ENCODE measurements at places on chromosomes 5 and 9.

DNA sequence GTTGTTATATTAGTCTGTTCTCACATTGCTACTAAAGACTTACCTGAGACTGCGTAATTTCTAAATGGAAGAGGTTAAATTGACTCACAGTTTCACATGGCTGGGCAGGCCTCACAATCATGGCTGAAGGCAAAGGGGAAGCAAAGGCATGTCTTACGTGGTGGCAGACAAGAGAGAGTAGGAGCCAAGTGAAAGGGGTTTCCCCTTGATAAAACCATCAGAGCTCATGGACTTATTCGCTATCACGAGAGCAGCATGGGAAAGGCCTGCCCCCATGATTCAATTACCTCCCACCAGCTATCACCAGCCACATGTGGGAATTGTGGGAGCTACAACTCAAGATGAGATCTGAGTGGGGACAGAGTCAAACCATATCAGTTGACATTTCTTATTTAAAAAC is 374.5 kb upstream of the RORB start:
- no peak for DNase-seq

- DNase-seq, result no peak
Measured at GRCh38 chr9:2230362-2230761, 215.2 kb downstream of the SMARCA2 start.

DNA sequence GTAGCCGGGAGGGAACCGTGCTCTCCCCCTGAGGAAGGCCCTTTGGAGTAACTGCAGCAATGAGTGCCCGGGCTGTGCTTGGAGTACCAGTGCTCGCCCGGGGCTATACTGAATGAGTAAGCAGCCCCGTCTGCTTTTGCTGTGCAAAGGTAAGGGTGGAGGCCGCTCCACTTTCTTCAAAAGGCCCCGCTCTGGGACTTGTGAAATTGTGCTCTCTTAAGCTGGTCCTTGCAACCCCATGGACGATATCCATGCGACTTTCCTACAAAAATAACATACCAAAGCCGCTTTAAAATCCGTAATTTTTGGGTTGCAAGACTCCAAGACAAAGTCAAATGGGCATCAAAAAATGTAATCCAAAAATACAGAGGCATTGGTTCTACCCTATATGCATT is 578 bp upstream of the TNFAIP8 start:
- DNase-seq, result no peak

- DNase-seq, result no peak
Measured at GRCh38 chr9:114216976-114217375, 61.6 kb downstream of the COL27A1 start.

DNA sequence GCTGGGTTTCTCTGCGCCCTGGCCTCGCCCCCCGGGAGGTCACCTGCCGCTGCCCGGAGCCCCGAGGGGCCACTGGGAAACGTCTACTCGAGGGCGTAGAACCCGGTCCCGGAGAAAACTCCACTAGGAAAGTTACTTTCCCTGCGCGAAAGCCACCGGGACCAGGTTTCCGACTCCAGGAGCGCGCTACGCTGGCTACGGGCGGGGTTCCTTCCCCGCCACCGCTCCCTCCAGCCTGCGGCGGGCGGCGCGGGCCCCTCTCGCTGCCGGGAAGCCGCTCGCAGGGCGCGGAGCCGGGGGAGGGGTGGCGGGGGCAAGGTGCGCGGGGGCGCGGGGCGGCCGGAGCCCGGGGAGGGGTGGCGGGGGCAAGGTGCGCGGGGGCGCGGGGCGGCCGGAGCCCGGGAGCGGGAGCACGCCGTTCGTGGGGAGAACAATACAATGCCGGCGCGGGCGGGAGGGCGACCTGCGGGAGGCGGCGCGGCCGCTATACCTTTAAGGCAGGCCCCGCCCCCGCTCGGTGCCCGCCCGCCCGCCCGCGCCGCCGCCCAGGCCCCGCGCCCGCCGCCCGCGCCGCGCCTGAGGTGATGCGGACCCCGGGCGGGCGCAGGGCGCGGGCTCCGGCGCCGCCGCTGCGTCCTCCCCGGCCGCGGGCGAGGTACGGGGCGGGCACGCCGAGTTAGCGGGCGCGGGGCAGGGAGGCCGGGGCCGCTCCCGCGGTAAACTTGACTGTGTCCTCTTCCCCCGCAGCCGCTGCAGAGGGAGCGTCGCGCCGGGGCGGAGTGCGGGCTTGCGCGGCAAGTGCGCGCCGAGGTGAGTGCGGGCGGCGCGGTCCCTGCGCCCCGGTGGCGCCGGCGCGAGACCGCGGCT is 278.1 kb downstream of the AOPEP start:
- DNase-seq, result no peak

DNA sequence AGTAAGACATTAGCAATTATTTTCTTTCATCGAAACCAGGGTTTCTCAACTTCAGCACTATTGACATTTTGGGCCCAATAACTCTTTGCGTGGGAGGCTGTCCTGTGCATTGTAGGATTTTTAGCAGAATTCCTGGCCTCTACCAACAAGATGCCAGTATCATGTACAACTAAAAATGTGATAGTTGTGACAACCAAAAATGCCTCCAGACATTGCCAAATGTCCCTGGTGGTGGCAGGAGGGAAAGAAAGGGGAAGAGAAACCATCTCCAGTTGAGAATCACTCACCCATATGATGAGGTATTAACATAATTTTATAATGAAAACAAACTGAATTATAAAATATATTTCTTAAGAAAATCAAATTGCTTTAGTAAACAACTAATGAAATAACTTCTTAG is 406.1 kb downstream of the RAB3C start:
- no peak for DNase-seq

GRCh38 chr5:87661784-87662566 is 249.2 kb upstream of the CCNH start:
- no peak for DNase-seq

DNA sequence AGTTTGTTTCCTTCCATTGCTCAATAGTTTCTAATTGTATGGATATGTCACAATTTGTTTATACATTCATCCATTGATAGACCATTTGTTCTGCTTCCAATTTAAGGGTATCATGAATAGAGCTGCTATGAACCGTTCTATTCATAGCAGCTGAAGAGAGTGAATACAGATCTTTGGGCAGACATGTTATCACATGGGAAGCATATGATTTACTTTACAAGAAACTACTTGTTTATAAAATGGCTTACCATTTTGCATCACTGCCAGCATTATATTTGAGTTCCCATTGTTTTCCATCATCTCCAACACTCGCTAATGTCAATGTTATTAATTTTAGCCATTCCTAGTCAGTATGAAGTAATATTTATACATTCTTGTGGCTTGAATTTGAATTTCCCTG is 549.0 kb downstream of the MAT2B start:
- DNase-seq, result no peak

GRCh38 chr9:89480825-89481537 is 16.9 kb downstream of the SEMA4D start:
- DNase-seq, result no peak

DNA sequence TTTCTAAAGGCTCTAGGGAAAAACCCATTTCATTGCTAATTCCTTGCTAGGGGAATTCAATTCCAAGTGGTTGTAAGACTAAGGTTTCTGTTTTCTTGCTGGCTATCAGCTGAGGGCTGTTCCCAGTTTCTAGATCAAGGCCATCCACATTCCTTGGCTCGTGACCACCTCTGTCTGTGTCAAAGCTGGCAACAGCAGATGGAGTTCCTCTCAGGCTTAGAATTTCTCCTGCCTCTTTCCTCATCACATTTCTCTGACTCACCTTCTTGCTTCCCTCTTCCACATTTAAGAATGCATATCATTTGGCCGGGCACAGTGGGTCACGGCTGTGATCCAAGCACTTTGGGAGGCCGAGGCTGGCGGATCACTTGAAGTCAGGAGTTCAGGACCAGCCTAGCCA is 19.0 kb downstream of the DAB2IP start:
- DNase-seq, result peak; percentile 58

- no peak for DNase-seq
Measured at GRCh38 chr9:30193421-30193820, 2191.0 kb upstream of the ACO1 start.

GRCh38 chr9:120236596-120236995 is 343.4 kb downstream of the CDK5RAP2 start:
- no peak for DNase-seq

- DNase-seq, result peak; percentile 73
Measured at GRCh38 chr5:72523960-72524582, 16.9 kb upstream of the ZNF366 start.
